GM20000 (cell line): ENCODE measurements at places on chromosomes 16 and 17.

DNA sequence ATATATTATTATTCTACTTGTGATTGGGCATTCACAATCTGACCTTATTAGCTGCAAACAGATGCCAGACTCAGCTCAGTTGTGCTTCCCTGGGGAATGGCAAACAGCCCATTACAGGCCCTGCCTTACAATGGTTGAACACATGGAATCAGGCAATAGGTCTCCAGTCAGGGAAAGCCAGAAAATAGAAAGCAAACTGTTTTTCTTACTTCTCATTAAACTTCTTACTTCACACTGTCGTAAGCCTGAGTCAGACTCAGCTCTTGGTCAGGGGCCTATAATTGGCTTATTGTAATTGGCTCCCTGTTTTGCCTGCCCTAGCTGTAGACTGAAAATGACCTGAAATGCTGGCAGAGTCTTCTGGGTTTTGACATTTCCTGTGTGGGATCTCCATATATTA is 77.0 kb upstream of the CA10 start:
- no peak for DNase-seq

DNA sequence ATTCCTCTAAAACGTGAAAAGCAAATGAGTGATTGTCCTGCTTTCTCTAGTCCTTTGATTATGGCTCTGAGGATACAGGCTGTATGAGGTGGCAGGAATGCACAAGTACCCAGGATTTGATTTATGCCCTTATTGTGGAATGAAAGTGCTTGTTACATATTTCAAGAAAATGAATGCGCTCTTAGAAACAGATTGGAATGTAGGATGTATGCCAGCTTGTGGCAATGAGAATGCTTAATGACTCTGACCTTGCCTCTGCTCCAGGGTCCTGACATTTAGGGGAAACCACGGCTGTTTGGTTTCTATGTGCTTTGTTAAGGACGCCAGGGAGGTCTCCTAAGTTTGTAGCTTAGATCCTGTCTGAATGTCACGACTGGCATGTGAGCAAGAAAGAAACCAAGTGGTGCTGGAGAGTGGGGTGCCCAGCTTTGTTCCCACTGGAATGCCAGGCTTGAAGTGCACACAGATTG is 22.0 kb downstream of the PRCD start:
- no peak for DNase-seq

DNA sequence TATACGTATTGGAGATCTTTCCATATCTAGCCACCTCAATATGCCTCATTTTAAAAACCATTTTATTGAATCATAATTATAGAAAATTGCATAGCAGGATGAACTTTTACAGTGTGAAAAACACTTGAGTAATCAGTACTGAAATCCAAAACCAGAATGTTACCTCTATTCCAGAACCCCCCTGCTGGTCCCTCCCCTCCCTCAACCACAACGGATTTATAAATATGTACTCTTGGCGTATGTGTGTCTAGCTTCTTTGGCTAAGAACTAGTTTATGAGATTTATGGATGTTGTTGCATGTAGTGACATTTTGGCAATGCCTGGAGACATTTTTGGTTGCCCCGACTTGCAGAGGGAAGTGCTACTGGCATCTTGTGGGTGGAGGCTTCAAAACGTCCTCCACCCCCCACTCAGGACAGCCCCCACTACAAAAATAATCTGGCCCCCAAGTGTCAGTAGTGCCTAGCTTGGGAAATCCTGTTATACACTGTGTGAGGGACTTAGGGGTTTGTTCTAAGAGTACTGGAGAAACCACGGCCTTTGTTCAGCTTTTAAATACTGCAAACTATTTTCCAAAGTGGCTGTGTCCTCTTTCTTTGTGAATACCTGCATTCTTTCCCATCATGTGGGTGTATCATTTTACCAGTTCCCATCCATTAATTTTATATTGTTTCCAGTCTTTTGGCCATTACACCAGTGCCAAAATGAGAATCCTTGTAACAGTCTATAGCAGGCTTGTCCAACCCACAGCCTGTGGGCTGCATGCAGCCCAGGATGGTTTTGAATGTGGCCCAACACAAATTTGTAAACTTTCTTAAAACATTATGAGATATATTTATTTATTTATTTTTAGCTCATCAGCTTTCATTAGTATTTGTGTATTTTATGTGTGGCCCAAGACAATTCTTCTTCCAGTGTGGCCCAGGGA is 23.7 kb downstream of the ITPRIPL2 start:
- DNase-seq: no peak

- DNase-seq: no peak
Observed at GRCh38 chr16:12543700-12544476, 259.8 kb downstream of the CPPED1 start.

DNA sequence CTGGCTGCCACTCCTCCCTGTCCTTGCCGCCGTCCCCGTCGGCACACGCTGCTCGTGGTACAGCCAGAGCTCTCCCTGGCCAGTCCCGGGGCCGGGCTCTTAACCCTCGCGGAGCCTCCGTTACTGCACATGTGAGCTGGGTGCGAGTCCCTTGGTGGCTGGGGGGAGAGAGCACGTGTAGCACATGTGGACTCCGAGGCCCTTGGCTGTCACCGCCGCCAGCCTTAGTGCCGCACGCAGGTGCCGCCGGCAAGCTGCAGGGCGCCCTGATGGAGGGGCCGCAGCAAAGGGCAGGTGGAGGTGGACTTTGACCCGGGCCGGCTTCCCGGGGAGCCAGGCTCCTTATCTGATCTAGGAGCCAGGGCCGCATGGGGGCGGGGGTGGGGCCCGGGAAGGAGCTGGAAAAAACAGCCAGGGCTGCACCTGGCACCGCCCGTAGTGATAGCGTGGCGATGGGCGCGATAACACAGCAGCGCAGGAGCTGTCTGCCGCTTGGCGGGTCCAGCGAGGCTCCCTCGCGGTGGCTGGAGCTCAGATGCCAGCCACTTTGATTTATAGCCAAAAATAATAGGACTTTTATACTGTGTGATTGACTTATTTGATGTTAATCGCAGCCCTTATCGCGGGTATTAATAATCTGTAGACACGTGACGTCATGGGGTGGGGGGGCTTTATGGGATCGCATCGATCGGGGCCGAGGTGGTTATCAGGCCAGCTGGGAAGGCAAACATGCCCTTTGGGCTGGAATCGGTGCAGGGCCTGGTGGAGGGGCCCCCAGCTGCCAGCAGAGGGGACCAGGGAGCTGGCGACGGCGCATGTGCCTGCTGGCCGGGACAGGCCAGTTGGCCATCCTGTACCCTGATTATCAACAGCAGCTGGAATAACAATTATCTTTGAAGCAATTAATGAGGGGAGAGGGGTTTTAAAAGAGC is 35.1 kb downstream of the ZFPM1 start:
- no peak for DNase-seq

GRCh38 chr16:305916-306626 is 23.1 kb downstream of the PDIA2 start:
- no peak for DNase-seq

- DNase-seq: peak; percentile 72
Observed at GRCh38 chr17:18961634-18962493, 9.9 kb downstream of the SLC5A10 start.

- DNase-seq: no peak
Observed at GRCh38 chr16:85398050-85398451, 215.1 kb upstream of the GSE1 start.

DNA sequence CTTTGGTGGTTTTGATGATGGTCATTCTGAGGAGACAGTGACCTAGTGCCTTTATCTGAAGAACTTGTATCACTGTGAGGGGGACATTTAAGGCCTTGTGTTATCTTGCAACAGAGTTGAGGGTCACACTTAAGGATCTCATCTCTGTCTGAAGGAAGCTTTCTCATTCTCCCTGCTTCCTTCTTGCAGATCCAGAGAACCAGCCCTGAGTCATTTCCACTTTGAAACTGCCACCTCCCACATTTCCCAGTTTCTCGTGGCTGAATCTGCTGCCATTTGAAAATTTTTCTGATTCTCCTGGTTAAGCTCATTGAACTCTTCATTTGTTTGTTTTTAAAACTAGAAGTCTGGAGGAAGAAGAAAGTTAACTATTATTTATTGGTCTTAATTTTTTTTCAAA is 190.2 kb upstream of the CDH11 start:
- DNase-seq: no peak

DNA sequence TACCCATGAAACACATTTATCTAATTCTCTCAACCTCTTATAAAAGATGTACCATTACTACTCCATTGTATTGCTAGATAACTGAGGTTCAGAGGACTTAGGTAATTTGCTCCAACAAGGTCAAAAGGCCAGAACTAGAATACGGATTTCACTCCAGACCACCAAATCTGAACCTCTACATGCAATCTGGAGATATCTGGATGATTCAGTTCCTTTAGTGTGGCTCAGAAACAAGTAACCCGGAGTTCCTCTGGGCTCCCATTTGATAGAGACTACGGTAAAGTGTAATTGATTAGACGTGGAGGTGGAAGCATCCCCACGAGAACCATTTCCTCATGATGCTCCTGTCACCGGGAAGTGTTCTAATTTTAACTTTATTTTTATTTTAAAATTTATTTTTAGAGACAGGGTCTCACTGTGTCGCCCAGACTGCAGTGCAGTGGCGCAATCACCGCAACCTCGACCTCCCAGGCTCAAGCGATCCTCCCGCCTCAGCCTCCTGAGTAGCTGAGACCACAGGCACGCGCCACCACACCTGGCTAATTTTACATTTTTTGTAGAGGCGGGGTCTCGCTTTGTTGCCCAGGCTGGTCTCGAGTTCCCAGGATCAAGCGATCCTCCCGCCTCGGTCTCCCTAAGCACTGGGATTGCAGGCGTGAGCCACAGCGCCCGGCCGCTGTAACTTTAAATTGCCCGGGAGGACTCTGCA is 608 bp upstream of the COX10 start:
- no peak for DNase-seq

DNA sequence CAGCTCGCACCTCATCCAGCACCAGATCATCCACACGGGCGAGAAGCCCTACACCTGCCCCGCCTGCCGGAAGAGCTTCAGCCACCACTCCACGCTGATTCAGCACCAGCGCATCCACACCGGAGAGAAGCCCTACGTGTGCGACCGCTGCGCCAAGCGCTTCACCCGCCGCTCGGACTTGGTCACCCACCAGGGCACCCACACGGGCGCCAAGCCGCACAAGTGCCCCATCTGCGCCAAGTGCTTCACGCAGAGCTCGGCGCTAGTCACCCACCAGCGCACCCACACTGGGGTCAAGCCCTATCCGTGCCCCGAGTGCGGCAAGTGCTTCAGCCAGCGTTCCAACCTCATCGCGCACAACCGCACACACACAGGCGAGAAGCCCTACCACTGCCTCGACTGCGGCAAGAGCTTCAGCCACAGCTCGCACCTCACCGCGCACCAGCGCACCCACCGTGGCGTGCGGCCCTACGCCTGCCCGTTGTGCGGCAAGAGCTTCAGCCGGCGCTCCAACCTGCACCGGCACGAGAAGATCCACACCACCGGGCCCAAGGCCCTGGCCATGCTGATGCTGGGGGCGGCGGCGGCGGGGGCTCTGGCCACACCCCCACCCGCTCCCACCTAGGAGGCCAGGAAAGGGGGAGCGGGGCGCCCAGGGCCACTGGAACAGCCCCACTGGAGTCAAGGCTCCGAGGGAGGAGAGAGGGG is 7.5 kb downstream of the ZNF205 start:
- no peak for DNase-seq

DNA sequence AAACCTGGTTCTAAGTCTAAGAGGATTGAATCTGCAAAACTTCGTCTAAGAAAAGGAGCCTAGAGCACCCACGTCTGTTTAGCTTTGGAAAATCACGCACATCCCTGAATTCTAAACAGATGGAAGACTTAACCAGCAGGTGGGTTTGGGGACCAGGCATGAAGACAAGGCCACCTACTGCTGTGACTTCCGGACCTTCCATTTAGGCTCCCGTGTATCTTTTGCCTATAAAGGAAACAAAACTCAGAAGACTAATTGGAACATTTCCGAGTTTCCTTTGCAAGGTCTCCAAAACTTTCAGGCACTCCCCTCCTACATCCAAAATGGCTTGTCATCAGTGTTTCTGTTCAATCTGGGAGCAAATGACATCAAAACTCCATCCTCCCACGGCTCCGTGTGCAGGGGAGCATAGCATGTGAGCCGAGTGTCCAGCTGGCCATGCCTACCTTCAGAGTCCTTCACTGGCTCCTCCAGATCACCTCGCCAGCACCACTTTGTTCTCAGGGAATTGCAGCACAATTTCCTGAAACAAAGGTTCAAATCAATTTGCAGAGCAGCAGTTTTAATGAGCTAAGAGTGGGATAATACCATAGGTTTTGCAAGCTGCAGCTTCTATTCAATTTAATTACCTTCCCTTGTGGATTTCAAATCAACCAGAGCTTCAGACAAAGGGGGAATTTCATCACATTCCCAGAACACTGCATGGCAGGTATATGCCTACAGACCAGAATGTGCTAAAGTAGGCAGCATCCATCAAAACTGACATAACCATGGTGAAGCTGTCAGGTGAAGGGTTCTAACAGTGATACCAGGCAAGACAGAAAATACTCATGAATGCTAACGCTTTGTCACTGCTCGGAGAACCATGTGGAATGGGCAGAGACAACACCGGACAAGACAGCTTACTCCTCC is 23.5 kb downstream of the CACNG1 start:
- DNase-seq: no peak

GRCh38 chr16:22278441-22279230 is 18.6 kb upstream of the POLR3E start:
- DNase-seq: no peak

- DNase-seq: no peak
Observed at GRCh38 chr17:29133121-29133713, 47.0 kb downstream of the MYO18A start.

DNA sequence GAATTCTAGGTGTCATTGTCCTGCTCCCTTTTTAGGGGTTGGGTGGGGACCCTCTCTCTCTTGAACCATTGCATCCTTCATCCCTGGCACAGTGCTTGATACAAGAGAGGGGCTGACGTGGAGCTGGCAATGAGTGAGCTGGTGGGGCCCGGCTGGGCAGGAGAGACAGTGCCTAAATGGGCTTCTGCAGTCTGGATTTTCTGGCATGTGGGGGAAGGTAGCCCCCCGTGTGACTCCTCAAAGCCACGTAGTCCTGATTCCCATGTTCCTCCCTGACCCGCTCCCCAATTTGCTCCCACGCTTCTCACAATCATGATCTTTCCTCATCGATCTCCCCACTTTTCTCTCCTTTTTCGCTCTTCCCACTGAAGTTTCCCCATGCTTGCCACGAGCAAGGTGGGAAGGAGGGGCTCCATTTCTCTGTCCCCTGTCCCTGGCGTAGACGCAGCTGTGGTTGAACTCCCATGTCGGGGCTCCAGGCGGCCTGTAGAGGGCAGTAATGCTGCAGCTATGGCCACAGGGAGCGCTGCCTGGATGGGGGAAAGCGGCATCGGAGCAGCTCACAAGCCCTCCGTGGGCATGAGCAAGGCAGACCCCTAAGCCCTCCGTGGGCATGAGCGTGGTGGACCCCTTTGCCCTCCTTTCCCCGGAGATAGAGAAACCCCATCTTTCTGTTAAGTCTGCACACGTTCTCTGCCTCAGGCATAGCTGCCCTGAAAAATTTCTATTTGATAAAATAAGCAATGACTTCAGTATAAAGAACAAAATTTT is 47.5 kb downstream of the HAPSTR1 start:
- DNase-seq: peak; percentile 61

DNA sequence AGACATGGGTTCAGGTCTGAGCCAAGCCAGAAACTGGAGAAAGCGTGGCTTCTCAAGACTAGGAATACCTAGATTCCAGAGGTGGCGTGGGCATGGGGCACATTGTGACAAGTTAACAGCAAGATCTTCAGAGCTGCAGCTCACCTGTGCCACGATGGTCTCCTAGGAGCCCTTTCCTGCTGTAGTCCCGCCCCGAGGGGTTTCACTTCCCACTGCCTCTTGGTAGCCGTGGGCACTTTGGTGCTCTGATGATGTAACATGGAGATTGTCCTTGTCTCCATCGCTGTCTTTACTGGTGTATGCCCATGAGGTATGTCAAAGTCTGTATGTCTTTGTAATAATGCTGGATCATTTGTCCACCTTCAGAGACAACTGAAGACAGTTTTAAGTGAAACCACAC is 89.7 kb downstream of the WWOX start:
- no peak for DNase-seq
